Stimulated activated CD4-positive, alpha-beta T cell treated with anti-CD3 and anti-CD28 coated beads, TNF-alpha, amount 100 ng/mL, for 48 hours (primary cell): ENCODE measurements at places on chromosomes 12 and 14.

DNA sequence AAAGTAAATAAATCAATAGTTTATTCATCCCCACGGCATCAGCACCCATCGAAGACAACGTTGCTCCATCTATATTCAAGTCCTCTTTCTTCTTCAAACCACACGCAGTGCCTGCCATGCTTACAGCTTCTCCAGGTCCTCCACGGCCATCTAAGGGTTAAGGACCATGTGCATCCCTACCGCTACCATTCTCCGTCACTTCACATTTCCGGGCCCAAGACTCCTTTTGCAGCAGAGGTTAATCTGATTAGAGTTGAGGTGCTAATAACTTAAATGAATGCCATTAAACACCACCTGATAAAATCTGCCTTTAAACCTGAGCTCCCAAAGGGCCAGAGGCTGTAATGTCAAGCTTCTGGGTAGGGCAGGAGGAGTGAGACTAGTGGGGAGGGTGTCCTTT, 79.7 kb upstream of the CCND2 start:
- no peak for DNase-seq

GRCh38 chr14:87097015-87097414, 896.0 kb downstream of the GALC start:
- no peak for DNase-seq

GRCh38 chr12:98243190-98243589, 272.2 kb upstream of the TMPO start:
- DNase-seq = no peak

DNA sequence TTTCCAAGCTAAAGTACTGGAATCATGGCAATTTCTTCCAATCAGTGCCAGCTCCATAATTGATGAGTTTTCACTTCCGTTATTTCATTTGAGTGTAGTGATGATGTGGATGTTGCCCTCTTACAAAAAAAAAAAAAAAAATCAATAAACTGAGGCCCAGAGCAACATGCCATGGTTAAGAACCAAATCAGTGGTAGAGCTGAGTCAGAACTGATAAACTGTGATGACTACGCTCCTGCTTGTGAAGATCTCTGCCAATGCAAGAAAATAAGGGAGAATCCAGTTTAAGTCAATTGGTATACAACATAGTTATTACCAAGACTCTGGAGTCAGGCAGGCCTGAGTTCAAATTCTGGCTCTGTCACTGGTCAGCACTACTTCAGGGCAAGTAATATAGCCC, 102.7 kb downstream of the GPR135 start:
- no peak for DNase-seq

DNA sequence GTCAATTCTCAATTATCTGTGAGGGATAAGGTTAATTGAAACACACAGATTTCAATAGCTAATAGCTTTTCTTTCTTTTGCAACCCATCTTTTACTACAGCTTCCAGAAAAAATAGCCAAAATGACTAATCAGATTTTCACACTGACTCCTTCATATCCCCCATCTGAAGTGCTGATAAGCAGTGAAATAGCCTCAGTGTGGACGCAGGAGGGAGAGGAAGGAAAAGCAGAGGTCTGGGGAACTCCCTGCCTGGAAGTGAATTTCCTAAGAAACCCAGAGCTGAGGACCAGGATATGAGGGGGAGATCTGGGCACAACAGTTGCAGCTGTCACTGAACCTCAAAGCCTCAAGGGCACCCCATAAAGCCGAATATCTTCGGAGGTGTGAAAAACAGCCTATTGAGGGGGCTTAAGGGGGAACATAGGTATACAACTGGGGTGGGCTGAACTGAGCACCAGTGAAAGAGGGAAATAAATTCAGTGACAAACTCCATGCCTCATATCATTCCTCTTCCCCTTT, 60.9 kb downstream of the EMP1 start:
- DNase-seq = no peak

DNA sequence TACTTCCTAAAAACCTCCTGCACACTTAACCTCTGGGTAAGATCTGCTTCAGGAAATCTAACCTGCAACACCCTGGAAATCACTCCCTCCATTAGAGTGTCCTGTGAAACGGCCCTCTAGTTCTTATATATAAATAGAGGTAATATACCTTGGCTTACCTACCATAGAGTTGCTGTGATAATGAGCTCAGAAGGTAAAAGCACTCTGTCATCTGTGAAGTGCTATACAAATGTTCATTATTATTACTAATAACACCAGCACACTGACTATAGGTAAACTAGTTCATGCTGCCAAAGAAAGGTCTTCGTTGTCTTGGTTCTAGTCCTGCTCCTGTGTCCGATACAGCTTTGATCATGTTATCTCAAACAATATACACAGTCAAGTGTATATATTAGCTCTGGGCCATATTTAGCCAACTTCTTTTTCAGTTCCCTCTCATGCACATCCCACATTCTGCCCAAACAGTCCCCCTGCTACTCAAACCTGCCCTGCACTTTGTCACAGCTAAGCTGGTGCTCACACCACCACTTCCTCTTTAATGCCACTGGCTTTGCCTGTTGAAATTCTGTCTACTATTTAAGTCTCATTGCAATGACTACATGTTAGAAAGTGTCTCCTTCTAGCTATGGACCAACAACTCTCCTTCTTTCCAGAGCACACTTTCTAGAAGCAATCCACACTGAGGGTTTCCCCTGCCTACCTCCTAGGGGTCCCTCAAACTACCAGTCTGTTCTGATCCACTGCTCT, 5.1 kb downstream of the E2F7 start:
- DNase-seq = no peak

- no peak for DNase-seq
Measured at GRCh38 chr12:133106253-133106652, 23.8 kb downstream of the ZNF891 start.

- peak; percentile 46 for DNase-seq
Measured at GRCh38 chr12:107320929-107321631, 227.7 kb upstream of the CRY1 start.

- peak; percentile 11 for DNase-seq
Measured at GRCh38 chr14:102592763-102593060, 263 bp downstream of the RCOR1 start.

DNA sequence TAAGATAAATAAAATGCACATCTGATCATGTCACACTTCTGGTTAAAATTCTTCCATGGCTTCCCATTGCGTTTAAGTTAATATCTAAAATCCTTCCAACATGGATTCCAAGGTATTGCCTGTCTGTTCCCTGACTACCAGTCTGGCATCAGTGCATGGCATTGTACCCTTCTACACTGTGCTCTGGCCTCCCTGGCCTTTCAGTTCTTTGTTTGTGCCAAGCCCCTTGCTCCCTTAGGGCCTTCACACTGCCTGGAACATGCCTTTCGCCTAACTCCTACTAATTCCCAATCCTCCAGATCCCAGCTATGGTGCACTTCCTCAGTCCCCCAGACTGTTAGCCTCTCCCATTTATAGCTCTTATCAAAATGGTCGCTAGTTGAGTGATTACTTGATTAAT, 6.3 kb downstream of the CIPC start:
- DNase-seq = no peak

GRCh38 chr14:100325958-100326357, 2.8 kb downstream of the SLC25A47 start:
- DNase-seq = no peak

GRCh38 chr14:59275668-59276067, 87.2 kb downstream of the DAAM1 start:
- no peak for DNase-seq

GRCh38 chr14:93212432-93212831, 5.4 kb downstream of the UBR7 start:
- no peak for DNase-seq

DNA sequence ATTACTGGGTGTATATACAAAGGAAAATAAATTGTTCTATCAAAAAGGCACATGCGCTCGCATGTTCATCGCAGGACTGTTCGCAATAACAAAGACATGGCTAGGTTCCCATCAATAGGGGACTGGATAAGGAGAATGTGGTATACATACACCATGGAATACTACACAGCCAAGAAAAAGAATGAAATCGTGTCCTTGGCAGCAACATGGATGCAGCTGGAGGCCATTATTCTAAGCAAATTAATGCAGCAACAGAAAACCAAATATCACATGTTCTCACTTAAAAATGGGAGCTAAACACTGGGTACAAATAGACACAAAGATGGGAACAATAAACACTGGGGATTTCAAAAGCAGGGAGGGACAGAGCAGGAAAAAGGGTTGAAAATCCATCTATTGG, 58.6 kb downstream of the PKP2 start:
- DNase-seq = no peak

- no peak for DNase-seq
Measured at GRCh38 chr14:71331403-71331802, 424.1 kb downstream of the PCNX1 start.

DNA sequence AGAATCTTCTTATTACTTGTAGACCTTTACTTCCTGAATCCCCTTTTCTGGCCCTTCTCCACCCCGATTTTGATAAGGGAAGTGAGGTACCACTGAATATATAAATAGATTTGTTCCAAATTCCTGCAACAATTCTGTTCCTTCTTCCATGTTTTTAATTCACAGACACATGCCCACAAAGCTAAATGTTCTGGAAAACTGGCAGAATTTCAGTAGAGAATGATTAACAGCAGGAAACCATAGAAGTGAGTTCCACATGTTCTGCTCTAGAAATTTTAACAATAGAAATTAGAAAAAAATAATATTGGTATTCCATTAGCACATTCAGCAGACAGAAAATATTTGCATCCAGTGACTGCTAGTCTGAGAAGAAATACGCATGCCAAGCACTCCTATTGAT, 139.6 kb downstream of the SLC2A13 start:
- no peak for DNase-seq

- no peak for DNase-seq
Measured at GRCh38 chr14:57498659-57499058, 5.0 kb upstream of the CCDC198 start.

- DNase-seq = no peak
Measured at GRCh38 chr12:72753571-72753970, 481.4 kb downstream of the TRHDE start.

- no peak for DNase-seq
Measured at GRCh38 chr12:42213023-42213422, 25.0 kb downstream of the YAF2 start.

DNA sequence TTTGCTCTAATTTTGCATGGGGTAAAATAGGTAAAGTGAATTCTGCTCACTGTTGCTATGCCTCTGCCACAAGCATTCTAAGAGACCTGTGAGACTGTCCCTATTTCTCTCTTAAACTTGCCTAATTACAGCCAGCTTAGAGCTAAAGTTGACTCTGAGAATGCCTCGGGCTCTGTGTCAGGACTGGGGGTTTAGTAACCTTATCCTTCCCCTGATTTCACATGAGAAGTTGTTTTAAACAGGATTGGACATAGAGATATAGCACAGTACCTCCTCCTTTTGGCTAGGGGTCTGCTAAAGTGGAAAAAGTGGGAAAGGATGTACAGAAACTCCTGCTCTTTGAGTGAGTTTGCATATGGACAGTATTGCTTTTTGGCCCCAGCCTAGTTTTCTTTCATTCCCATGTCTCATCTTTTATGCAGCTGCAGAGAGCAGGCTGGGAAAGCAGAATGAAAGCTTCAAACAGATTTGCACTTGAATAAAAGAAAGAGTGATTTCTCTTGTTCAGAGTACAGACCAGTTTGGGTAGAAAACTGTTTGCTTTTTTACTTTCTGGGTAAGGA, 122.0 kb downstream of the RAD51B start:
- DNase-seq = no peak
